ENCODE measurements at places on chromosomes 5 and 9.

GRCh38 chr5:84374568-84374967, 10.1 kb downstream of the EDIL3 start:
- no peak for DNase-seq

DNA sequence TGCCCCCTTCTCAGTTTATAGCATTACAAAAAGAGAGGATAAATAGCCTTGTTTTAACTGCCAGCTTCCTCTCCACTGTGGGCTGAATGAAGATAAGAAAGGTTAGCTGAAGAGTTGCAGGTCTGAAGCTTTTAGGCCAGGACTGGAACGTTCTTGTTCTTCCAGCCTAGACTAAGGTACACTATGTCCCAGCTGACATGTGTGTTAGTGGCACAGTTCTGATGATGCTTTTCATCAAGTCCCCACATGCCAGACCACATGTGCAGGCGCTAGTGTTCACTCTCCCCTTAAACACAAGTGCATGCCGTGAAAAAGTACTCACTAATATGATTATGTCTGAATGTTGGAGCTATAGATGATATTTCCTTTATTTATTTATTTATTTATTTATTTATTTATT, 40.7 kb downstream of the STXBP1 start:
- DNase-seq = no peak

GRCh38 chr5:132099076-132099748, 25.6 kb downstream of the CSF2 start:
- DNase-seq = no peak

DNA sequence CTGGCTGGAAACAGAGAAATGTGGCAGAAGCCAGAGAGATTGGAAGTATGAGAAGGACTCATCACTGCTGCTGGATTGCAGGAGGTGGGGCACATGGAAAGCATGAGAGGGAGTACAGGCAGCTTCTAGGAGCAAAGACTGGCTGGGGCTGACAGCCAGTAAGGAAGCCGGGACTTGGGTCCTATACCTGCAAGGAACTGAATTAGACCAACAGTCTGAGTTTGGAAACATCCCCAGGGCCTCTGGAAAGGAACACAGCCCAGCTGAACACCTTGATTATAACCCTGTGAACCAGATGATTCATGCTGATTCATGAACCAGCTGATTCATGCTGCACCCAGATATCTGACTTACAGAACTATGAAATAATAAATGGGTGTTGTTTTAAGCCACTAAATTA, 93.4 kb downstream of the OSTF1 start:
- peak; percentile 90 for DNase-seq

GRCh38 chr5:135436951-135437418, 10.2 kb downstream of the DCANP1 start:
- no peak for DNase-seq

DNA sequence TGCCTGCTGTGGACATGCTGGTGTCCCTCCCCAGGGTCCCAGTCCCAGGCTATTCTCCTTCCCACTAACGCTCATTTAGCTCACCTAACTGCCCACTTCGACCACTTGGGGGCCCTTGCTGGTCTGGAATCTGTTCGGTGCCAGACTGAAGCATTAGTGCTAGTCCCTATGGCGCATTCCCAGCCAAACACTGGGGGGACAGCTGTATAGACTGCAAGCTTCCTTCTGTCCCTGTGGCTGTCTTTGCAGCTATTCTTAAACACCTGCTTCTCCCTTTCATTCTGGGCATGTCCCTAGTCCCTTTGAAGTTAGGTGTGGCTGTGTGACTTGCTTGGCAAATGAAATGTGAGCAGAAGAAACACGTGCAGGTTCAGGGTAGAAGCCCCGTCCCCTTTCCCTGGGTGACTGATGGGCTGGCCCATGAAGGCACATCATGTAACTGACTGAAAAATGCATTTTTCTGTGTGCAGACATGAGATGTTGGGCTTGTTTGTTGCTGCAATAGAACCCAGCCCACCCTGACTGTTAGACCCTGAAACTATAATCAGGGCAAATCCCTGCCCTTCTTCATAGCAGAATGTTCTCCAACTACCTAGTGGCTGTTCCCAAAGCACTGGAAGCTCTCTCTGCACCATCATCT, 134.4 kb downstream of the BARX1 start:
- no peak for DNase-seq

All from RWPE1 (cell line).